NCI-H1105 treated with DMSO at 0.1 percent for 48 hours (cell line): ENCODE measurements at places on chromosomes 7 and 10.

DNA sequence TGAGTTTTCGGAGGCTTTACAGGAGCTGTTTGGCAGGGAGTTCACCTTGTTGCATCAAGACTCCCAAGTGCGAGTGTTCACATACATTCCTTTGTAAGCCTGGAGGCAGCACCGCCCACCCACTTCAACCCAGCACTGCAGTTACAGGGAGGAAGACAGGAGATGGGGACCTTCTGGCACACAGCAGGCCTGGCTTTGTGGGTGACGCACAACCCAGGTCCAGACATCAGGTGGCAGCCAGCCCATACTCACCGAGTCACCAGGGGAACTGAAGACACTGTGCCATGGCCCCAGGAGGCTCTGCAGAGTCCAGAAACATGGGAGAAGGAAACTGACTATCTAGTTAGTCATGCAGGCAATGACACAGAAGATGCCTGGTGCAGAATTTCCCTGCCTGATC lies 305.9 kb upstream of the RNF32 start:
- DNase-seq: no peak

- no peak for DNase-seq
These were observed 64.7 kb downstream of the CREB3L2 start for GRCh38 chr7:137937202-137937560.

GRCh38 chr7:134640842-134641715 lies 5.6 kb upstream of the BPGM start:
- no peak for DNase-seq

GRCh38 chr7:110759069-110759468 lies 331.9 kb upstream of the LRRN3 start:
- no peak for DNase-seq

GRCh38 chr7:130513447-130513846 lies 21.6 kb downstream of the MEST start:
- DNase-seq: no peak
